ENCODE measurements at places on chromosomes 1 and 21. TPM values are rescaled to one million over a fixed set of nuclear protein-coding genes. Genes with fewer than 3 reads are reported as not detected.
A peak's percentile ranks its signal among the peaks of the same experiment; 100 is the strongest.

- DNase-seq, result no peak
Measured at GRCh38 chr21:23578027-23578426, 2029.3 kb downstream of the MRPL39 start.

DNA sequence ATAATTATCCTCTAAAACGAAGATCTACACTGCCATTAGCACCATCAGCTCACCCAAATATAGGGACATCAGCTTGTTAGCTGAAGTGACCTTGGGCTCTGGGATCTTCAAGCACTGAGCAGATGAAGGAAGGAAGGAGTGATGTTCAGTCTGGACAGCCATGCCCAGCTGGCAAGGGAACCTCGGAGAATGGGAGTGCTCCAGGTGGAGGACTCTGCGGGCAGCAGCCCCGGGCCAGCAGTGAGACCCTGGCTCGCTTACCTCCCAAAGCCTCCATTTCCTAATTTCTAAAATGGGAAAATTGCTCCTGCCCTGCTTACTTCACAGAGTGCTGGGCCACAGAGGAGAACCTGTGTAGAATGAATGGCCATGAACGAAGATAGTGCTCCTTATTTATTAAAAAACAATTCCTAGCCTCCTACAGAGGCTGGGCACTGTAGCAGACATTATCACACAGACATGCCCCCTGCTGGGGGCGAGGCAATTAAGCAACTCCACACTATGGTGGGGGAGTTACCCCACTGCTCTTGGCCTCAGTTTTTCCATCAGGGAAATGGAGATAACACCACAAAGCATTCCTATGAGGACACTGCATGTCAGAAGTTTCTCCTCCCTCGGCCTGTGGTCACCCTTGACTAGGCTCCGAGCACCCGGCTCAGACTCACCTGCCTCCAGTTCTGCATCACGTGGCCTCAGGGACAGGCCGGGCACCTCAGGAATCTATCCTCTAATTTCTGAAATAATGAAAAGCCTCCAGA, 117.6 kb downstream of the KCNN3 start:
- DNase-seq, result no peak

DNA sequence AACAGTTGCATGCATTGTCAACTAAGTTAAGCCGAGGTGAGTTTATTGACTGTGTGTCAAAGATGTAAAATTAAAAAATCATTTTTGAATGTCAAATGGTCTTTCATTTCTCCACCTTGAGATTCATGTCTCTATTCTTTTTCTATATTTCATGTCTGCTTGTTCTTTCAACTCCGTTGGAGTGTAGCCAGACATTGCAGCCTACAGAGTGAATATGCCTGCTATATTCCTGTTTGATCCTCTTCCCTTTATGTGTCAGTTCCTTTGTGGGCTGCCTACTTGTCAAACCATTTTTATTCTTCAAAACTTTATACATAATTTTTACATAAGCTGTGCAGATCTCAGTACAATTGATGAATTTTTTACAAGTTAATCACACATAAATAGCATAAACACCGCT, 1325.8 kb upstream of the PRMT6 start:
- DNase-seq, result peak; percentile 12

Gene LRRC8B
- total RNA-seq, result 10.7 TPM

Gene TNNI3K
- total RNA-seq, result 2.7 TPM

Gene FAM72D
- 2.3 TPM for total RNA-seq

Gene PROX1
- 15.6 TPM for total RNA-seq
